ENCODE measurements at places on chromosomes 7 and 10.

DNA sequence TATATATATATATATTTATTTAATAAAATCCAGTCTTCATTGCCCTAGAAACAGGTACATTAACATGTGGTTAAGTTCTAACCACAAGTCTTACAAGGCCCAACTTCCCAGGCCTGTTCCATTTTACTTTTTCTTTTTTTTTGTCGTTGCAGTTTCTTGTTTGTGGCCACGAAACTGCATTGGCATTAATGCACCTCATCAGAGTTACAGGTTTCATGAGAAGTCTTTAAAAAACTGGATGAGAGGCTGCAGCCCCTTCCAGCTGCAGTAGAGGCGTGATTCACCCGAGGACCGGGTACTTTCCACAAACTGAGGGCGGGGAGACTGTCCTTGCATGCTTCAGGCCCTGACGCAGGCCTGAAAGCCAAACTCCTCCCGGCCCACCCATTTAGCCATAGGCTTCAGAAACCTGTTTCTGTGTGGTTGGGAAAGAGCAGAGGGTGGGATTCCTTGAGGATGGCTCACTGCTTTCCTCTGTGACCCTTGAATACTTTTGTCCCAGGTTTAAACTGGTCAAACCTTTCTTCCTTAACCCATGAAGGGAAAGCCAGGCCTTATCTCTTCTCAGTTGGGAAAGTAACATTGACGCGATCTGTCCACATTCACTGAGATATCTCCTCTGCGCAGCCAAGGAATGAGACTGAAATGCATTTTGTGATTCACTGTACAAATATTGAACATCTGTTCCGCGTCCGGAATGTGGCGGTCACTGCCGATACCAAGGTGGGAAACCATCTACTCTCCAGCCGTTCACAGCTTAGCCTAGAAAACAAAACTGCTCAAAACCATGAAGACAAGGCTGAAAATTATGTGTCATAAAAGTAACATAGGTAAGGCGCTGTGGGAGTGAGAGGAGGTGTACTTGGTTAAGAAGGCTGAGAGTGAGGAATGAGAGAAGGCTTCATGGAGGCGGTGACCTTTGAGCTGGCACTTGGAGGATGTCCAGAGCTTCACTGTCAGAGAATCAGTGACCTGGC lies 311.7 kb downstream of the GATA3 start:
- no peak for DNase-seq

GRCh38 chr10:13105184-13105583 lies 5.2 kb downstream of the OPTN start:
- no peak for DNase-seq

DNA sequence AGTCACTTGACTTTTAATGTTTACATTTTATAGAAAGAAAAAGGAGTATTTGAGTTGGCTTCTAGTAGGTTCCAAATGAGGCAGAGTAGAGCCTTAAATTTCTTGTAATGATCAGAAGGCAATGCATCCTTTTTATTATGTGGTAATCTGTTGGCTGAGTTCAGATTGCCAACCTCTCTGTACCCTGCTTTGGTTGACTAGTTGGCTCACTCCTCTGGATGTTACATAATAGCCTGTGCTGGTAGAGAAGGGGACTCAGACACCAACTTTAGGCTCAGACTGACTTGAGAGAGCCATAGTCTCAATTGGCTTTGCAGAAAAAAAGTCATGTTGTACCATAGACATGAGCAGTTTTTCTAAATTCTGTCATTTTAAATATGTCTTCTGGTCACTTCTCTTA lies 46.8 kb upstream of the GLCCI1 start:
- no peak for DNase-seq

DNA sequence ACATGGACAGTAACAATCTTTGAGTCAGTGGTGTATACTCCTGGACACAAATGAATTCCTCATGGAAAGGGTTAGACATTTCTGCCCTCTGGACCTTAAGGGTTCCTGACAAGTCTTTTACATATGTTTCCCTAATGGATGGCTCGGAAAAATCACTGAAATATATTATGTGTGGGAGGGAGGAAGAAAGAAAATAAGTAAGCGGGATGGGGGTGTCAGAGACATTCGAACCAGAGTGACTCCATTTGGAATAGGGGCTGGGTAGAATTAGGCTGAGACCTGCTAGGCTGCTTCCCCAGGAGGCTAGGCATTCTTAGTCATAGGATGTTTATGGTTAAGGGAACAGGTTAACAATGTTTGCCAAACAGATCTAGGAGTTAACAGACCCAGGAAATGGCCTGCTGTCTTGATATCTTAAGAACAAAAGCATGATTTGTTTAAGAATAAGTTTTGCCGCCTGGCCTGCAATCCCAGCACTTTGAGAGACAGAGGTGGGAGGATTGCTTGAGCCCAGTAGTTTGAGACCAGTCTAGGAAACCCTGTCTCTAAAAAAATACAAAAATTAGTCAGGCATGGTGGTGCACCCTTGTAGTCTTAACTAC lies 1241.7 kb downstream of the TYW1 start:
- no peak for DNase-seq

- no peak for DNase-seq
Observed at GRCh38 chr10:104415526-104416165, 62.0 kb downstream of the CFAP58 start.

DNA sequence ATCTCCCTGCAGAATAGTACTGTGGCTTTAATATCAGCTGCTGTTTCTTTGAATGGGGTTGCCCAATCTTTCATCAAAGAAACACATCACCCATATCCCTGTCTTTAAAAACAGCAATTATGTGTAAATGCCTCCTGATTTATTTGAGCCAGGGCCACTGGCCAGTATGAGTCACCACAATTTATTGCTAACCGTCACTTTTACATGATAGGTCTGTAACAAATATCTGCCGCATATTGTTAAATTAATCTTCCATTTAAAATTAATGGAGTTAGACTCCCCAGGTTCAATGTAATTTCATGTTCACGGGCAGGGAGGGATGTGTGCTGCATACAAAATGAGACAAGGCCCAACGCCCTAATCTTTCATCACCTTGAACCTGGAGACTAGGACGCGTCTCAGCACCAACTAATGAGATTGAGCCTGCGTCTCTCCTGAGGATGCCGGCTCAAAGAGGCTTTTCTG lies 673.4 kb downstream of the AUTS2 start:
- no peak for DNase-seq

GRCh38 chr7:90621125-90621746 lies 25.1 kb downstream of the CDK14 start:
- no peak for DNase-seq

DNA sequence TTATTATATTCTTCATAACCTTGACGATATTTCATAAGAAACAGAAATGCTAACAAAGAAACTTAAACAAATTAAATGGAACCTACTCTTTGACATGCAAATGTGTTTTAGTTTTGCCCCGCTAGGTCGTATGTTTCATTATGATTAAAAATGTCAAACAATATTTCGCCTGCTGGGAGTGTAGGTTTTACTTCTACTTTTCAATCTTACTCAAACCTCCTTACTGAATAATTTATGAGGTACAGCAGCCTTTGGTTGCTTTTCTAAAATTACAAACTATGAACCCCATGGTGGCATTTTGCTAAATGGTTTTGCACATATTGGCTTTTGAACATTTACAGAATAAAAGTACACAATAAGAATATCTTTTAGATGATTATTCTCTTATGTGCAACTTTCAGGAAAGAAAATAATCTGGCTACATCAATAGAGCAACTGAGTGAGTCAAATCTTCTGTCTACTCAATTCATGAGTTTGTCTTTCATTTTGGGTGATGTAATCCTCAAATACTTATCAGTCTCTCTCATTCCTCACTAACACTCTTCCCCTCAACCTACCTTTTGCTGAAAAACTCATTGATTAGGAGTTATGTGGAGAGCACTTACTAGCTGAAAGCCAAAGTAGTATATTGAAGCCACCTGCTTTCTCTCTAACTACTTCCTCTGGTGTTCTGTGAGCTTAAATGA lies 1226.4 kb downstream of the XPNPEP1 start:
- DNase-seq: no peak

DNA sequence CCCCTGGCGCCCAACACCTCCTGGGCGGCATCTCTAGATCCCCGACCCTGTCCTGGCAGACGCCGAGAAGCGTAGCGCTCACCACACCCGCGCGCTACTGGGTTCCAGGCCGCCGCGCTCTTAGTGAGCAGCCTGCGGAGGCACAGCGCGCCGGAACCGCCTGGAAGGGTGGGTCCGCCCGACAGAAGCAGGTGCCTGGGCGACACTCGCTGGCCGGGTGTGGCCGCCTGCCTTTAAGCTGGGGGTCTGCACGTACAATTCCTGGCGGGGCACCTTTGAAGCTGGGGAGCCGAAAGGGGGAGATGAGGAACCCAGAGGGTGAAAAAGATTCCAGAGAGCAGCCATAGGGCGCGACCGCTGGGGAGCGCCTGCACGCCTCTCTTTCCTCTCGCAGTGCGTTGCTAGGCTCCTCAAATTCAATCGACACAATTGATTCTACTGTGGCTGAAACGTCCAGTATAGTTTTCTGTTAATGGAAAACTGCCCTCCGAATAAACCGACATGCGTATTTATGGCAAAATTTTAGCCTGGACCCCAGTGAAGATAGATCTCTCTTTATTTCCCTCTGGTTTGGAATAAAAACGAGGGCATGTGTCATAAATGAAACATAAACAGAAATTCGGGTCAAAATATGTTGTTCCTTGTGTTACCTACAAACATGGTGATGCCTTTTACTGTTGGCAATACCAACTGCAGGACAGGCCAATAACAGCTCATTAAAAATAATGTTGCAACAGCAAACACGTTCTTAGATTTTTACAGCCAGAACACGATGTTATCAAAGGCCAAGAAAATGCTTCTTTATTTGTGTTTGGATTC lies 4.6 kb downstream of the HMX3 start:
- no peak for DNase-seq

GRCh38 chr7:150974468-150975391 lies 3.4 kb downstream of the KCNH2 start:
- peak; percentile 69 for DNase-seq

DNA sequence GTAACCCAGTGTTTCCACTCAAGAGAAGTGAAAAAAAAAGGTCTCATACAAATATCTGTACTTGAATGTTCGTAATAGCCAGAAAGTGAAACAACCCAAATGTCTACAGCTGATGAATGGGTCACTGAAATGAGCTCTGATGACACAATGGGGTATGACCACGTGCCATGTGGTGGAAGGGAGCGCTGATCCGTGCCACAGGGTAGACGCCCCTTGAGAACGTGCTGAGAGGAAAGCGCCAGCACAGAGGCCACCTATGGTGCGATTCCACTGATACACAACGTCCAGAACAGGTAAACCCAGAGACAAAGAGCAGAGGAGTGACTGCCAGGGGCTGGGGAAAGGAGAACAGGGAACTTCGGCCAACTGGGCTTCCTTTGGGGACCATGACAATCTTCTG lies 50.3 kb downstream of the MAD1L1 start:
- no peak for DNase-seq

DNA sequence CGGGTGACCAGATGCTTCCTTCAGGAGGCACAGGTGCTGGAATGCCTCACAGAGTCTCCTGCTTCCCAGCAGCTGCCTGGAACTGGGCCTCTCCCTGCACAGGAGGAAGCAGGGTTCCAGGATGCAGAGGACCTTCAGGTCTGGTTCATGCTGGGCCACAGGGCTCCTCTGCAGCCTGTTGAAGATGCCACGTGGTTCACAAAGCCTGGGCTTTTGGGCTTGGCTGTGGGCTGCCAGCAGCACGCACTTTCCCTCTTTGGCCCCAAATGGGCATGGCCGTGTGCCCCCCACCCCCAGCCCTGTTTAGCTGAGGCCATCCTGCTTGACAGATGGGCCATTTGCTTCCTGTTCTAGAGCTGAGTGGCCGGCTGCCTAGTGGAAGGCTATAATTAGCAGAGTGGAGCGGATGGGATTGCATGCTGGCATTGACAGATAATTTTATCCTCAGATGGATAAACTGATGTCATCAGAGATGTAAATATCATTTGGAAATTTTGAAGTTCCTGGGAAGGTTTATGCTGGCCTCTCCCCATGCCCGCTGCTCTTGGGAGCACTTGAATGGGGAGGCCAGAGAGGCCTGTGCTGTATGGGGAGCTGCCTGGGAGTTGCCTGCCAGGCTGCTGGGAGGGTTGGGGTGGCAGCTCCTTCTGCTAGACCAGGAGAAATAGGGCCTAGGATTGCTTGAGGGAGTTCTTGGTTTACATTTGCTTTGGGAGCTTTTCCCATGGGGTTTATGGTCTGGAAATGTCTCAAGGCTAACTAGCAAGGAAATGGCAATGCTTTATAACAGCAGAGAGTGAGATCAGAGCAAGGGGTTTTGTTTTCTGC lies 28.2 kb downstream of the TSPAN15 start:
- DNase-seq: no peak

- no peak for DNase-seq
Observed at GRCh38 chr10:127935071-127935561, 28.2 kb downstream of the PTPRE start.

DNA sequence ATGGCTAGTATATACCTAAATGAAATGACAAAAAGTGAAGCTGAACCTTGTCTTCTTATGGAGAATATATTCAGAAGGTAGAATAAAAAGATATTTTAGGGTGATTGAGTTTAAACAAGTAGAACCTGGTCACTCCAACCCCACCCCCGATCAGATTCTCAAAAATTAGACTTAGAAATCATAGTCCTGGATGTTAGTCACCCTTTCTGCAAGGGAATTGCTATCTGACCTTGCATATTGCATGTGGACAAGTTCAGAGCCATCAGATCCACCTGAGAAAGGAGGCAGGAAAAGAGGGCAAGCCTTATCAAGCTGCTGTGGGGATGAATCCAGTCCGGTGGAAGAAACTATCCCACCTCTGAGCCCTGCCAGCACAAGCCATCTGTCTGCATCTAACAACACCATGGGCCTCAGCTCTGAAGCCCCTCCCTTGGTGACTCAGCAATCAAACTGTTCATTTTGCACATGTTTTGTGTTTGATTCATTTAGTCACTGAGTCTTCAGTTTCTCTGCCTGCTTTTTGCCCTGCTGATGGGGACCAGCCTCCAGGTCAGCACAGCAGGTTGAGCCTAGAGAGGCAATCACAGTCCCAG lies 727.3 kb downstream of the AUTS2 start:
- DNase-seq: no peak

DNA sequence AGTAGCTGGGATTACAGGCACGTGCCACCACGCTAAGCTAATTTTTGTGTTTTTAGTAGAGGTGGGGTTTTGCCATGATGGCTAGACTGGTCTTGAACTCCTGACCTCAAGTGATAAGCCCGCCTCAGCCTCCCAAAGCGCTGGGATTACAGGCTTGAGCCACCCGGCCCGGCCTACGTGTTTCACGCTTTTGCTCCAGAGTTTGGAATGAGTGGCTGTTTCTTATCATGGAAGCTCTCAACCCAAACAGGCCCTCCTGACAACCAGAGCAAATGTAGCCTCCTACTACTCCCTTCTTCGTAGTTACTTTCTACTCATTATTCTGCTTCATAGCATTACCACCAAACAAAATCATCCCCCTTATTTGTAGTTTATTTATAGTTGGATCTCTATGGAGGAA lies 26.8 kb upstream of the CASD1 start:
- no peak for DNase-seq

- no peak for DNase-seq
Observed at GRCh38 chr10:71021402-71021801, 133.0 kb upstream of the PCBD1 start.

GRCh38 chr7:19762631-19763030 lies 10.8 kb downstream of the TMEM196 start:
- DNase-seq: no peak

GRCh38 chr10:100479037-100479436 lies 16.2 kb downstream of the WNT8B start:
- no peak for DNase-seq

Data from NCI-H1105 treated with DMSO at 0.1 percent for 48 hours (cell line).